ENCODE measurements at places on chromosomes 13 and 19.

DNA sequence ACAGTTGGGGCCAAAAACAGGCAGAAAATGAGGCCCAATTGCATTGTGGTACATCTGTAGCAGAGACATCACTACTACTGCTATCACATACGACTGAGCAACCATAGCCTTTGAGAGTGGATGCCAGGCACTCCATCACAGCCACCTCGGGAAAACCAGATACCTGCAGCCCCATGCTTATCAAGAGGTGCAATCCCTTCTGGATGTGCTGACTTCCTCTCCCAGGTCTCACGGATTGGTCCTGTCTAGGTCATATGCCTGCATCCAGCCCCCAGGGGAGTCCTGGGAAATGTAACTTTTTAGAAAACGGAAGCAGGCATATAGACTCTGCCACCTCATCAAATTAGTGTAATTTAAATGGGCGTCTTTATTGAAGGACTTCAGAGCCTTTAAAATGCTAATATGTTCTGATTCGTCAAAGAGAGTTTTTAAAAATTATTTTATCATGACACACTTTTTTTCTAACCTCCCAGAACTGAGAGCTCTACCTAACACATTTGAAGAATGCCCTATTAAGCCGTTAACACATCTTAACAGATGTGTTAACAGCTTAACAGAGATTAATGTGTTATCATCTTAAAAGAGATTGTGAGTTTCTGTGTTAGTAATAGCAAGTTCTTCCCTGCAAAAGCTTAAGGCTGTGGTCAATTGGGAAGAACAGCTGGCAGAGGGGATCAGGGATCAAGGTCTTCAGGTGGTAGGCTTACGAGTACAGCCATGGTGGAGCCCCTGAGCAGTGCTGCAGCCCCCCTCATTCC is 63.9 kb downstream of the DLEU7 start:
- no peak for DNase-seq

DNA sequence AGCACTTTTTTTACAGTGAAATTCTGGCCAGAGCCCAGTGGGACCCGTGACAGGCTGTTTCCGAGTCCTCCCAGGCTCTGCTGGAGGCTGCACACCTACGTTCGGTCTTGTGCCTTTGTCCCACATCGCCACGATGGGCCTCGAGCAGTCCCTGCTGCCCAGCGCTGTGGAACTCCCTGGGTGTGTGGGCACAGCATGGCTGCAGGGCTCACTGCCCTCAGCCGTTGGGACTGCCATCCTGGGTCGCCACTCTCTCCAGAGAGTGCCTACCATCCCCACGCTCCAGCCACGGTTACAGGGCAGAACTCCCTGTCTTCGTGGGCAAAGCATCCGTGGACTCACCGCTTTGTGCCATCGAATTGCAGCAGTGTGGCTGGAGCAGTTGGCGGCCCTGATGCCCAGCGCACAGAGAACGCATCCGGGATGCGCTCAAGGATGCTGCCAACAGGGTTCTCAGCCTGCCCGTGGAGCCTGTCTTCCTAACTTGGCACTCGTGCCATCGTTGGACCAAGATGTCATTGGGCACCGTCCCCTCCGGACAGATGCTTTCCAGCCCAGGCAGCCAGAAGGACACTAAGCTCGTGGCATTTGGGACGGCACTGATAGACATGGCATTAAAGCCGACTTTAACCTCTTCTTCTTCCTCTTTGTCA is 85.0 kb upstream of the ARHGEF7 start:
- DNase-seq: no peak

GRCh38 chr13:38012096-38012495 is 142.5 kb upstream of the TRPC4 start:
- no peak for DNase-seq

GRCh38 chr13:73602295-73602694 is 531.9 kb downstream of the KLF12 start:
- DNase-seq: no peak

- no peak for DNase-seq
Observed at GRCh38 chr19:6229951-6230712, 49.6 kb downstream of the MLLT1 start.

GRCh38 chr13:108968566-108968965 is 339.2 kb downstream of the MYO16 start:
- DNase-seq: no peak

DNA sequence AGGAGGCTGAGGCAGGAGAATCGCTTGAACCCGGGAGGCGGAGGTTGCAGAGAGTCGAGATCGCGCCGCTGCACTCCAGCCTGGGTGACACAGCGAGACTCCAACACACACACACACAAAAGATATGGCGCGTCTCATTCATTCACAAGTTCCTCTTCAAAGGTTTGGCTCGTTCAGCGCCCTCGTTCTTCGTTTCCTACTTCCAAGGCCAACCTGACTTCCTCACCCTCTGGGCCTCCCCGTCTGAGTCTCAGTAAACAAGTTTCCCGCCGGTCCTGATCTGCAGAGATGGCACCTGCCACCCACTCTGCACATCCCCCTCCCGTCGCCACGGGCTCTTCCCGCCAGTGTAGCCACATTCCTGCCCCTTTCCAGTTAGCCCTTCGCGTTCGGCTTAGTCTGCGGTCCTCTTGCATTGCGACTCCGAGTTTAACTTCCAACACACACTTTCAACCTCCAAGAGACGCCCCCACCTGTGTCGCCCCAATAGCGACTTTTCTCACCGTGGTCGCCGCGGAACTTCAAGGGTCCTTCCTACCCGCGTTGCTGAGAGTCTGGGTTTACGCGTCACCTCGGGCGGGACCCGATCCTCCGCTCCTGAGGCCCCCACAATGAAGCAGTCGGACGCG is 1.3 kb upstream of the BSG start:
- DNase-seq: no peak

DNA sequence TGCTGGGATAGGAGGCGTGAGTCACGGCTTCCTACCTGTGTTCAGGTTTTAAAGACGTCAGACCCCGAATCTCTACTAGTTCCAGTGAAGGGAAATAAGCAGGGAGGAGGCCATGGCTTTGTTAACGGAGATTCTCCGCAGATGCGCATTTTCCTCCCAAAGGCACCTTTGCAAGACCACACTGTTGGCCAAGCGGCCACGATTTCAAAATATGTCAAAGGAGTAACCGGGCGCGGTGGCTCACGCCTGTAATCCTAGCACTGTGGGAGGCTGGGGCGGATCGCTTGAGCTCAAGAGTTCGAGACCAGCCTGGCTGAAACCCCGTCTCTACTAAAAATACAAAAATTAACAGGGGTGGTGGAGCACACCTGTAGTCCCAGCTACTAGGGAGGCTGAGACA is 21.9 kb downstream of the ZNF763 start:
- no peak for DNase-seq

GRCh38 chr13:72495681-72496080 is 231.7 kb downstream of the MZT1 start:
- DNase-seq: no peak

GRCh38 chr13:76380446-76381065 is 505.6 kb downstream of the KCTD12 start:
- DNase-seq: no peak

DNA sequence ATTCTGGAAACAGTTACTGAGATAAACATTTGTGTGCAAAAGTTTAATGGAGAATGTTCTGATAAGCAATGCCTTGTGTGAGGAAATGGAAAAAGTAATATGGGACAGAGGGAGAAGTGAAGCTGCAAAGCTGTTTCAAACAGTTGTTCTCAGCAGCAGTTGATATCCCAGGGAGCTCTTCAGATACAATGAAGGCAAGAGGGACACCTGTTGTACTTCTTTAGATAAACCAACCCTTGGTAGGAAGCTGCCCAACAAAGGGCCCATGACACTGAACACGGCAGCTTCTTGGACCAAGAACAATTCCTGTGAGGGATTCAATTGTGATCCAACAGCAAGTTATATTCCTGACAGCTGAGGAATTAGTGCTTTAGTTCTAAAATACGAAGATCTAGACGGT is 894.3 kb upstream of the PCDH20 start:
- no peak for DNase-seq

GRCh38 chr13:49060678-49061387 is 85.1 kb downstream of the FNDC3A start:
- DNase-seq: peak; percentile 62

DNA sequence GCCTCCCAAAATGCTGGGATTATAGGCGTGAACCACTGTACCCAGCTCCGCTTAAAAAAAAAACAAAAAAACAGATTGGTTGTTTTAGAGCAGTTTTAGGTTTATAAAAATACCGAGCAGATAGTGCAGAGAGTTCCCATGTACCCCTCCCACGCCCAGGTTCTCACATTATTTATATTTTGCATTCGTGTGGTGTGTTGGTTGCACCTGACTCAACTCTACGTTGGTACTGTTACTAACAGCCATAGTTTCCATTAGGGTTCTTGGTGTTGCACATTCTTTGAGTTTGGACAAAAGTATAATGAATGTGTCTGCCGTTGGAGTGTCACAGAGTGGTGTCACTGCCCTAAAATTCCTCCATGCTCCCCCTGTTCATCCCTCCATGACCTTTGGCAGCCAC is 29.1 kb downstream of the MYO9B start:
- DNase-seq: no peak

- DNase-seq: peak; percentile 28
Observed at GRCh38 chr13:26420282-26420960, 137.1 kb upstream of the WASF3 start.

DNA sequence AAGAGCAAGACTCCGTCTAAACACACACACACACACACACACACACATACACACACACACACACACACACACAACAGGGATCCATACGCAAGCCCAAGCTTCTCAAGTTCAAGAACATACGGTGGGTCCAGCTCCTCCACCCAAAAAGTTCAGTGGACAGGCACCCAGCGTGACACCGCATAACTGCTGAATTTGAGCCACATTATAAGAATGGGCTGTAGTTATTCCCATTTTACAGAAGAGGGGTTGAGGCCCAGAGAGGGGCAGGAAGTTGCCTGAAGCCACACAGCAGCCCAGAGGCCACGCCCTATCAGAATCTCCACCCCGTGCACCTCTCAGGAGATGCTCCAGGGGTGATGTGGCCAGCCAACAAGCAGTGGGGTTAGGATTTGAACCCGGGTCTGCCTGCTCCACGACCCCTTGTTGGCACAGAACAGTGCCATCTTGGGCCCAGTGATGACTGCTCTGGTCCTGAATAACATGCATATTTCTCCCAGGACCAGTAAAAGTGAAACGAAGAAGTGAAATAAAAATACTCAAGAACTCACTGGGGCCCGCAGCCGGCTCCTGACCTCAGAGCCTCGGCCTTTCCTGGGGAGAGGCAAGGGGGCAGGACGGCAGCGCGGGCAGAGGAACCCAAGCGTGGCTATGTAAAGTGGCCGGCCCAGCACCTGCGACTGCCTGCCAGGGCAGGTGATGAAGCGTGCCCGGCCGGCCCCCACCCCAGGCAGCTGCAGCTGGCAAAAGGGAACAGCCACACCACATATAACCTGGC is 61.9 kb downstream of the AP1M1 start:
- no peak for DNase-seq

DNA sequence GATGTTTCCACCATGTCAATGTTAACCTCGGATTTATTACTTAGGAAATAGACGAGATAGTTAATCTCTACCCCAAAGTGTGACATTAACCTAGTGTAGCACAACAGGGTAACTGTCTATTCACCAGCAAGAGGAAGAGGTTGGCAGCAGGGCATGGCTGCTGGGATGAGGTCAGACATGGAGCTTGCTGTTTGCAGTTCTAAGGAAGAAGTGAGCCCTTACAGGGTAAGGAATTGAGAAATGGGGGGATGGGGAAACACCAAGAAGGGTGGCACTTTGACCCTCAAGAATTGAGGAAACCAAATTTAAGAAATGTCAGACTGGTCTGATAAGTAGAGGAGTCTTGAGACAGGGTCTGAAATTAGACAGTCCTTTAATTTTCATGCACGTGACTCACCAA is 62.4 kb downstream of the MBD3L2B start:
- DNase-seq: no peak

- no peak for DNase-seq
Observed at GRCh38 chr13:76816394-76816793, 69.8 kb downstream of the KCTD12 start.

- DNase-seq: no peak
Observed at GRCh38 chr13:48443442-48444208, 30.7 kb upstream of the LPAR6 start.

DNA sequence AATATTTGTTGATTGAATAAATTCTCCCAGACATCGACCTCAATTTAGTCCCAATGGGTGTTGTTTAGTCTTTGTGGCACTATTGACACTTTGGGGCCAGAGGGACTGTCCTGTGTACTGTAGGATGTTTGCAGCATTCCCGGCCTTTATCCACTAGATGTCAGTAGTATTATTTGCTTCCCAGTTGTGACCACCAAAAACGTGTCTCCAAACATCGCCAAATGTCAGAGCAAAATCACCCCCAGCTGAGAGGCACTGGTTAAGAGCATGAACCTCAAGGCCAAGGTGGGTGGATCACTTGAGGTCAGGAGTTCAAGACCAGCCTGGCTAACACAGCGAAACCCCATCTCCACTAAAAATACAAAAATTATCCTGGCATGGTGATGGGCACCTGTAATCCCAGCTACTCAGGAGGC is 15.4 kb downstream of the NLRP12 start:
- peak; percentile 64 for DNase-seq

- peak; percentile 54 for DNase-seq
Observed at GRCh38 chr13:50156140-50156539, 140.9 kb downstream of the KCNRG start.

DNA sequence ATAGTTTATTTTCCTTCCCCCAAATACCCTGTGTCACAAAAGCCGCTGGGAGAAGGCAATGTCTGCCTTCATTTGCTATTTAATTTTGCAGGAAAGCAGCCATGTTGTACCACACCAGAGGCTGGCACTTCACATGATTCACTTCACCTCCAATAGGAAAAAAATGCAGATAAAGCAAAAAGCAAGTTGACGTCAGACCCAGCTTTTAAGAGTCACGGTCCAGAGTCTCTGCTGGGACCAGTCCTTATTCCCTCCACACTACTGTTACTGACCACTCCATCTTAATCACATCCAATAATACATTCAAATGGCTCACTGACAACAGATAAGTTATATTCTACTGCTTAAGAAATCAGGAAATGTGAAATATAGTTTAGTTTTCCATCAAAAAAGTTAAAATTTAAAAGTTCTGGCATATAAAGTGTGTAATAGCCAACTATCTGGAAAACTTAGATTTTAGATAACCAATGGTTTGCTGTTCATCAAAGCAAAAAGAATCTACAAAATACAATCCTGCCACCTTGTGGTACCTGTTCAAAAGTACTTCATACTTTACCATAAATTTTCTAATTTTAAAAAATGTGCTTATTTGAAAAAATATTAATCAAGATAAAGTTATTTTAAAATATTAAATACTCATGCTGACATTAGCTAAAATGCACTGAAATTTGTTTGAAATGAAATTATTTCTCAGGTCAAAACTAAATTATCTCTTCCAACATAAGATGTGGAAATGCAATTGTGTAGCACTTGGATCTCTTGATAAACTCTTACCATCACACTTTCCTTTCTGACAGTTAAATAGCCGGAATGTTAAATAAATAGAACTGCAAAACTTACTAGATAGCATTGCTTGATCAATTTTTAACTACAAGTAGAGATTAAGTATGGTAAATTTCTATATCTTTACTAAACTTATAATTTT is 97.3 kb downstream of the SERP2 start:
- DNase-seq: peak; percentile 25

DNA sequence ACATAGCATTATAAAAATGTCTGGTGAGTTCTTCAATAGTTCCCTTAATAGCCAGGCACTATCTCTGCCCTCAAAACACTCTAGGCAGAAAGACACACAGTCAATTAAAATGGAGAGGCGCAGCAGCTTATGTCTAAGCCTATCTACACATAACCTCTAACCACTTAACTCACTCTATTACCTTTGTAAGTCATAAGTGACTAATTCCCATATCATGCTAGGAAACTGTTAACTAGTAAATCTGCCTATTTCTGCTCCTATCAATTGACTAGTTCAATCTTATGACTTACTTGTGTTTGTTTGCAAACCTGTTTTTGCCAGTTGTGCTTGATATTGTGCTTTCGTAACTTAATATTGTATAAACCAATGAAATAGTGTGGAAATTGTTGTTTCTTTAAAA is 3.2 kb downstream of the CCDC122 start:
- DNase-seq: no peak
